Fibroblast of upper back skin (primary cell): ENCODE measurements at places on chromosomes 6 and 20.

GRCh38 chr6:103122766-103123601 lies 1729.5 kb downstream of the GRIK2 start:
- peak; percentile 53 for DNase-seq

DNA sequence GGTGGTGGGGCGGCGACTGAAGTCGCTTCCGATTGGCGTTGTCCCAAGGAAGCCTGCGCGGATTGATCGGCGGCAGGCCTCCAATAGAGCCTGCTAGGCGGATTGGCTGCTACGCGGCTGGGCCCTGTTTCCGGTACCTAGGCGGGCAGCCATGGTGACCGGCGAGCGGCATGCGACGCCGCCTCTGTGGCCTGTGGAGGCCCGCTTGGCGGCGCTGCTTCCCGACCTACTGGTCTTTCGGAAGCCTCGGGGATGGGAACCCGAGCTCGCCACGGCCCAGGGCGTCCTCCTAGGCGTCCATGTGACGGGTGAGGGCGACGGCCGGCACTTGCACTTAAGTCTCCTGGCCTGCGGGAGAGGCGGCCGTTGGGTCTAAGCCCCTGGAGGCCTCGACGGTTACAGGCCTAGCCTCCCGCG lies 28.1 kb downstream of the NFYA start:
- no peak for DNase-seq

DNA sequence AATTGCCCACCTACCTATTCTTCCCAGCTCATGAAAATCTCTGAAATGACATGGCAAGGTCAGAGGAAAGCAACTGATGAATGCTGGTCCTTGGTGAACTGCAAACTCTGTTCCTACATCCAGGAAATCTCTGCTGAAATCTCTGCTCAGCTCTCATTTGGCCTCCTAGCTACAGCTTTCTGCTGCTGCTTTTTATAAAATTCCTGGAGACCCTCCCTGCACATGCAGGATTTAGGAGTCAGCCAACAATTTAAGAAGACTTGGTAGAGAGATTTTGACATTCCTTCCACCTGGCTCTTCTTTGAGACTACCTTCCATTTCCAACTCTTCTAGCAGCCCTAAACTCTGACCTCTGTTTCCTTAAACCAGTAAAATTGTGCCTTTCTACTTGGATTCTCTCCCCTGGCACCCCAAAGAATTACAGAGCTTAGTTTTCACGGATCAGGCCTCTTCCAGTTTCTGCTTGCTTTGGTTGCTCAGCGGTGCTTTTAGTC lies 55.5 kb downstream of the PDE7B start:
- peak; percentile 20 for DNase-seq

- no peak for DNase-seq
These were observed 14.3 kb upstream of the SERINC3 start for GRCh38 chr20:44536175-44536574.

GRCh38 chr20:19820555-19821211 lies 62.6 kb downstream of the RIN2 start:
- no peak for DNase-seq

- no peak for DNase-seq
These were observed 24.5 kb upstream of the RPP40 start for GRCh38 chr6:5028301-5028700.

DNA sequence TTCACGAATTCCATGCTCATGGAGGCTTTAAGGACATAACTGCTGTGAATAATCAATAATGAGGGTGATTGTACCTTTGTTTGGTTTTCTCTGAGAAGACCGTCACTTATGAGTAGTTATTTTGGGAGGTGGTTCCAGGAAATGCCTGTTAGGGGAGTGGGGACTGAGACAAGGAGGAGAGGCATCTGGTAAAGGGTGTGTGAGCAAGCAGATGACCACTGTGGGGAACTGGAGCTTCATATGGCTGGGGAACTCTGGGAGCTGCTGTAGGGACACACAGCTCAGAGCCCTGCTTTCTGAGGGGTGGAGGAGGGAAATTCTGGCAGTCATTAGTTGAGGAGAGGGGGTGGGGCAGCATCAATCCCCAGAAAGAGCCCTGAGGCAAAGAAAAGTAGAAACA lies 71.3 kb upstream of the TINAG start:
- DNase-seq, result no peak

- DNase-seq, result no peak
These were observed 6.7 kb downstream of the PHACTR2 start for GRCh38 chr6:143684486-143684885.

GRCh38 chr20:51574248-51575033 lies 31.9 kb upstream of the NFATC2 start:
- DNase-seq, result no peak

- no peak for DNase-seq
These were observed 89.4 kb upstream of the ISM1 start for GRCh38 chr20:13131688-13132087.

GRCh38 chr20:63915471-63915870 lies 20.5 kb downstream of the DNAJC5 start:
- DNase-seq, result no peak

GRCh38 chr6:51844336-51844735 lies 243.1 kb downstream of the PKHD1 start:
- DNase-seq, result no peak

GRCh38 chr6:129667034-129667433 lies 42.9 kb downstream of the ARHGAP18 start:
- DNase-seq, result no peak

- DNase-seq, result no peak
These were observed 3.8 kb upstream of the LPA start for GRCh38 chr6:160667639-160668481.

- DNase-seq, result no peak
These were observed 47.2 kb upstream of the FLRT3 start for GRCh38 chr20:14384416-14385175.

DNA sequence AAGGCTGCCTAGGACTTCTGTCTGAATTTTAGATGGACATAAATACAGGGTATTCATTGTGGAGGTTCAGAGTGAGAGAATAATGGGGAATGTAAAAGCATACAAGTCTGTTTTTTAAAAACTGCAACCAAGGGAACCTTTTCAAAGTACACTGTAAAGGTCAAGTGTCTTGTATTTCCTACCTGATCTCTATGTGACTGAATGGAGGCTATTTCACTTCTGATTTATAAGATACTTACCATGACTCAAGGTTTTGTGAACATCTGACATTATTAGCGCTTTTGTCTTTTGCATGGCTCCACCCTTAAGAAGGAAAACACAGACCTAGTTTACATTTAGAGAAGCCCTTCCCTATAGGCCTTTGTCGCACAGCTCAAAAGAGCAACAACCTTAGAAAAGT lies 126.5 kb downstream of the ZFAND3 start:
- DNase-seq, result no peak

- DNase-seq, result peak; percentile 65
These were observed 19.7 kb downstream of the HLA-DOB start for GRCh38 chr6:32796848-32797776.

GRCh38 chr20:57837208-57838035 lies 127.6 kb upstream of the PMEPA1 start:
- no peak for DNase-seq

DNA sequence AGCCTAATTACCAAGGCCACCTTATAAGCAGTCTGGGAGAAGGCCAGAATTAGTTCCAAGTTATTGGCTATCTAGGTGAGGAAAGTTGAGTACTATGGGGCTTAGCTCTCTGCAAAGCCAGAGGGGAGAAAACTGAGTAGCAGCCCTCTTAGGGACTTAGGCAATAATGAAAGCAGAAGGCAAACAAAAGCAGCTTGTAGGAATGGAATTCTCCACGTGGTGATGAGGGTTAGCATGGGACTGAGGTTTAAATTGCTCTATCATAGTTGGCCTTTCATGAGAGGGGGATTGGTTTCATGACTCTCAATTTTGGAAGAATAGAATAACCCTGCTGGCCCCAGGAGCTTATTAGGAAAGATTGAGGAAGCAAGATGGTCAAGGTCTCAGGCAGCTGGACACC lies 7.0 kb upstream of the UBE2J1 start:
- DNase-seq, result no peak

GRCh38 chr6:79543411-79543810 lies 6.2 kb upstream of the LCA5 start:
- no peak for DNase-seq
